T-cell (primary cell): ENCODE measurements at places on chromosomes 12 and 14.

DNA sequence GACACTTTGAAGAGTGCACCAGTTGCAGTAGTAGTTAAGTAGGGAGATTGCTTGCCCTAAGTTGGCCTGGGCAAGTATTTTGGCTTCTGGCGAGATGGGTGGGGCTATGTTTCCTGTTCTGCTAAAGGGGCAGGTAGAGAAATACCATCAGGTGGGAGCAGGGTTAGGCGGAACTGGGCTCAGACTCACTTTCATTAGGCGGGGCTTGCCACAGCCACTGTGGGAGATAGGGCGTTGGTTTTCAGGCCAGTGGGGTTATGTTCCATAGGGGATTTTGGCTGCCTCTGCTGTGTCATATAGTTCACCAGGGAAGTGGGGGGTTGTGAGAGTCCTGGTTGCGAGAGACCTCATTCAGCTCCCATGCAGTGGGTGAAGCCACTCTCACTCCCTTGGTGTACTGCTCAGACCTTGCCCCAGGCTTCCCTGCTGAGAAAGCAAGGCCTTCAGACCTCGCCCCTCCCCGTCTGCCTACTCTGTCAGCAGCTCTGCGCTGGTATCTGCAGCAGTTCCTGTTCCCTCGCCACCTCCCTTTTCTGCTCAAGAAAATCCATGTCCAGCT is 43.3 kb downstream of the AEBP2 start:
- peak; percentile 13 for DNase-seq

- DNase-seq = no peak
These were observed 53.6 kb downstream of the TEAD4 start for GRCh38 chr12:3012786-3013185.

DNA sequence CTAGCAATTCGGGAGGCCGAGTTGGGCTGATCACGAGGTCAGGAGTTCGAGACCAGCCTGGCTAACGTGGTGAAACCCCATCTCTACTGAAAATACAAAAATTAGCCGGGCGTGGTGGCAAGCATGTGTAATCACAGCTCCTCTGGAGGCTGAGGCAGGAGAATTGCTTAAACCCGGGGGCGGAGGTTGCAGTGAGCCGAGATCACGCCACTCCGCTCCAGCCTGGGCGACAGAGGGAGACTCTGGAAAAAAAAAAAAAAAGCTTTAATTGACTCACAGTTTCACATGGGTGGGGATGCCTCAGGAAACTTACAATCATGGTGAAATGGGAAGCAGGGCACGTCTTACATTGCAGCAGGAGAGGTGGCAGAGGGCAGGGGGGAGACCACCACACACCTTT is 30.6 kb upstream of the SLC2A3 start:
- no peak for DNase-seq

DNA sequence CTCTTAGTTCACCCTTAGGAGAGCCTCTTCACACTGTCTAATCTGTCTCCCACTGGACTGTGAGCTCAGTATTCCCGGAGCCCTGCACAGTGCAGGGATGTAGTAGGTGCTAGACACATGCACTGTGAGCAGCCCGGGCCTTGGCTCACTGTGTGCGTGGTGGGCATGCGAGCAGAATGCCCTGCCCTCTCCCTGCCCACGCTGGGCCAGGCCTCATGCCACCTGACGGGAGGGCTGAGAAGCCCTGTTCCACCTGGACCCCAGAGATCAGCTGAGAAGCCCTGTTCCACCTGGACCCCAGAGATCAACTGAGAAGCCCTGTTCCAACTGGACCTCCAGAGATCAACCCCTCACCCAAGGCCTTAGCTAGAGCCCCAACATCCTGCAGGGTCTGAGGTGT is 10.9 kb downstream of the RPS6KL1 start:
- no peak for DNase-seq

- DNase-seq = peak; percentile 11
These were observed 23.8 kb downstream of the ATP6V1D start for GRCh38 chr14:67335781-67336180.

DNA sequence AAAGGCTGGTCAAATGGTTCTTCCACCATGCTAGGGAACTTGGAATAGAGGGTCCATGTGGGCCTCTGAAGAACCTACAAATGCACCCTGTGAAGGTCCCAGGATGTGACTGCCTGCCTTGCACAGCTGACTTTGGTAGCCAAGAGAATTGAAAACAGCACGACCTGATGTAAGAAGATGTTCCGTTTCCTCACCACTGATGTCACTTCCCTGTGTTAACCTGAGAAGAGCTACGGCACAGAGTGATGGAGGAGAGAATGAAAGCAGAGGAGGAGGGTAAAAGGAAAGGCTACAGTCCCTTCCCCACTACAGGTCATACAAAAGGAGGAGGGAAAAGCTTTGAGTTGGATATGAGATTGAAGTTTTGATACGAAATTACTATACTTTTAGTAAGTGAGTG is 328.8 kb downstream of the RGS6 start:
- no peak for DNase-seq

- DNase-seq = no peak
These were observed 11.4 kb downstream of the AGAP2 start for GRCh38 chr12:57726884-57727757.

GRCh38 chr12:546920-547845 is 87.4 kb downstream of the B4GALNT3 start:
- DNase-seq = peak; percentile 50

- no peak for DNase-seq
These were observed 17.8 kb downstream of the SINHCAF start for GRCh38 chr12:31308116-31308515.

GRCh38 chr12:57139796-57140649 is 7.4 kb downstream of the LRP1-AS start:
- no peak for DNase-seq

GRCh38 chr14:57660208-57660607 is 166.6 kb upstream of the CCDC198 start:
- no peak for DNase-seq

DNA sequence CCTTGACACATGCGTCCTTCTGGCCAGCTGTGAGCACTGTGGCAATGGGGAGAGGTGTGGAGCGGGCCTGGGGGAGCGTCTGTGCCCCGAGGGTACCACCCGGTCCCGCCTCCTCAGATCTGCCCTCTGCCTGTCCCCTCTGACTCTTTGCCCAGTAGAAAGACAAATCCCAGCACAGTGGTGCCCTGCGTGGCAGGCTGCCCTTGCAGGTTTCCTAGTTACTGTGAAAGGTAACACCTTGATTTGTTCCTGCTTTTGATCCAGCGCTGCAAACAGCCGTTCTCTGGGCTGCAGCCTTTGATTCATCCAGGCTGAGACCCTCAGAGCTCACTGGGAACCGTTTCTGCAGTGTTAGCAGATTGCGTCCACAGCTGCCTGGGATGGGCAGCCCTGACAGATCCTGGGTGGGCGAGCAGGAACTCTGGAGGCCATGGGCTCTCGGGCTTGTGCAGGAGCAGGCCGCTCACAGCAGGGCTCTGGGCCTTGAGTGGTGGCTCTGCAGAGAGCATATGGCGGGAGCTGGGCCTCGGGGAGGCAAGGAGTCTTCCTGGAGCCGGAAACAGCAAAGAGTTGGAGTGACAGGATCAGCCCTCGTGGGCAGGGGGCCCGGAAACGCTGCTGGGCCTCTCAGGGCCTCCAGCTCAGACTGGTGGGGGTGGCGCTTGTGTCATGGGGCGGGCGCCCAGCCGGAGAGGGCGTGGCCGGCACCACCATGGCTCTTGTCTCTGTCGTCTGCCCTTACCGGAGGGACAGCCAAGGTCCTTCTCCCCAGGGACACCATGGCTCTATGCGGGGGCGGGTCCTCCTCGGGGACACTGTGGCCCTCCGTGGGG is 16.6 kb downstream of the FBRSL1 start:
- DNase-seq = peak; percentile 62

- no peak for DNase-seq
These were observed 343 bp upstream of the NOVA1 start for GRCh38 chr14:26598081-26598671.

DNA sequence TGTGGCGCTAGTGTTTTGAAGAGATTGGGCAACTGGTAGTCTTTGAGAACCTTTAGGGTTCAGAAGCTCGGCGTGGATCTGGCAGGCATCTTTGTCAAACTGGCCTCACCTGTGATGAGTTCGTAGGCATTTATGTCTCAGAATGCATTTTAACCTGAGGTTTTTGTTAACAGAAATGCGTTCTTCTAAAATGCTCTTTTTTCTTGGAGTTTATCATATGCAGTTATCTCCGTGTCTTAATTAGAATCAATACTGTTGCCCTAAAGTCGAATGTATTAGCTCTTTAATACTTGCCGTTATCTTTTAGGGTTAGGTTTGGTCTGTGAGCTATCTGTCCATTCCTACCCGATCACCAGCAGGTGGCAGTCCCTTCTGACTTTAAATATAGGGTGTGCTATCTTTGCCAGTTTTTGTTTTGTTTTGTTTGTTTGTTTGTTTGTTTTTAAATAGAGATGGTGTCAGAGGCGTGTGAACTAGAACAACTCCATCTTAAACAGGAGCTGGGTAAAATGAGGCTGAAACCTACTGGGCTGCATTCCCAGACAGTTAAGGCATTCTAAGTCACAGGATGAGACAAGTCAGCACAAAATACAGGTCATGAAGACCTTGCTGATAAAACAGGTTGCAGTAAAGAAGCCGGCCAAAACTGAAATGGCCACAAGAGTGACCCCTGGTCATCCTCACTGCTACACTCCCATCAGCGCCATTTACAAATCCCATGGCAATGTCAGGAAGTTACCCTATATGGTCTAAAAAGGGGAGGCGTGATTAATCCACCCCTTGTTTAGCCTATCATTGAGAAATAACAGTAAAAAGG is 1.4 kb downstream of the ATF1 start:
- DNase-seq = peak; percentile 35
